ENCODE measurements at places on chromosomes 12 and 14.

DNA sequence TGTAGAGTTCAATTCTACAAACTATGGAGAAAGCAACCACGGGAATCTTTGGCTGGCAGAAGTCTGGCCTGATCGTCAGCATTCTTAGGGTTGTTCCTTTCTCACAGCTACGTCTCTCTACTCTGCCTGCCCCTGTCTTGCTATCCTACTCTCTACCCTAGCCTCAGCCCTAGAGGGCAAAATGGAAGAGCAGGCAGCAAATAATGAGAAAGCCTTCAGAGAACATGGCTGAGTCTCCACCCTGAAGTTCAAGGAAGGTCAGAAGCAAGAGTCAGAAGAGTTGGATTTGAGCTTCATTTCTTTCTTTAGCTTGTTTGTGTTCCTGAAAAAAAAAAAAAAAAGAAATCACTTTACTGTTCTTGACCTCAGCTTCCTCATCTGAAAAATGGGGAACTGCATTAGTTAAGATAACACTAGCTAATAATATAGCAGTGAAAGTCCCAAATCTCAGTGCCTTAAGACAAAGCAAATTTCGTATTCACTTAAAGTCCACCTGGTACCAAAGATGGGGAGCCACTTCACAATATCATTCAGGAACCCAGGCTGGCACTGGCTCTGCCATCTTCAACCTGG, 50.2 kb upstream of the CCND2 start:
- DNase-seq, result no peak

DNA sequence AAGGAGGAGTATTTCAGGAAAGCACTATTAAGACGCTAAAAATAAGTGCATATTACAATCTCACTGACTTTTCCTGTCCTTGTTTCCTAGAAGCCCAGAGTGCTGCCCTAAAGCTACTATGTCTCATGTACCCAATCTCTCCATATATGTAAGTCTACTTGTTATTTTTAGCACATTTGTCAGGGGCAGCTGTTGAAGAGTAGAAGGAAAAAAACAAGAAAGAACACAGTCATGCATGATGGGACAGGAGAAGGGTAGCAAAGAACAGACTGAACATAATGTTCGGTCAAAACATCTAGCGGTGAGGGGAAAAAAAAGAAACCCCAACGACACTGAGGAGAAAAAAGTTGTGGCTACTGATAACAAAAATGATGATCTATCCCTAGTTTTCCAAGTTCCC, 14.3 kb downstream of the YBX3 start:
- no peak for DNase-seq

GRCh38 chr12:122167356-122167925, 6.6 kb downstream of the IL31 start:
- no peak for DNase-seq

DNA sequence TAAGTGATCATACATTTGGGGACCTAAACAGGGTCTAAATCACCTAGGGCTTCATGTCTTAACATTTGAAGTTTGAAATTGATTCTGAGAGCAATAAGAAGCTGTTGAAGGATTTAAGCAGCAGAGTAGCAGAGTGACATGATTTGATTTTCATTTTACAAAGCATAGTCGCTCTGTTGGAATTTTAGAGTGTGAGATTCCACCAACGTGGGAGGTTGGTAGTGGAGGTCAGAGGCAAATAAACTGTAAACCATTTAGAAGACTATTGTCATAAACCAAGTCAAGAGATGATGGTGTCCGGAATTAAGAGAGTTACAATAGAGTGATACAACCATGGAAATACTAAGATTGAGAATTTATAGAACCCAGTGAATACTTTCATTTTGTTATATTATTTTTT, 52.7 kb upstream of the ZDHHC17 start:
- DNase-seq, result peak; percentile 37

GRCh38 chr12:46763230-46763629, 62.6 kb downstream of the SLC38A4 start:
- no peak for DNase-seq

DNA sequence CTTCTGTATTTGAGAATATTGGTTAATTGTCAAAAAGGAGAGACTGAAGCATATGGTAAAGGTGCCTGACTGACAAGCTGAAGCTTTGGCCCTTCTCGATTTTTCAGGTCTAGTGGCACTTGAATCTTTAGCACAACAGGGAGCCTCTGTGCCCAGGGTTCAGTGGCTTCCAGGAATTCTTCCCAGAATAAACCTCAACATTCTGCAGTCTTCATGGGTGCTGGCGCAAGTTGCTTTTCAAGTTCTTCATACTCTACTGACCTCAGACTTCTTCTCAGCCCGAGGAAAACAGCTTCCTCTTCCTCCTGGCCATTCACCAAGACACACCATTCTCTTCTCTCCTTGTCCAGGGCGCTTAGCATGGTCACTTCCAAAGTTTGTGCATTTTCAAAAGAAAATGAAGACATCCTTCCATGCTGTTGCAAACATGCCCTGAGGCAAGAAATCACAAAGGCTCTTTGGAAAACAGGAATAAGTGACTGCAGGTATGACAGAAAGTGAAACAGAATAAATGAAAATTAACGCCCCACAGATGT, 89.9 kb downstream of the MGST1 start:
- no peak for DNase-seq

GRCh38 chr14:65377576-65377975, 35.0 kb upstream of the FUT8 start:
- DNase-seq, result no peak

DNA sequence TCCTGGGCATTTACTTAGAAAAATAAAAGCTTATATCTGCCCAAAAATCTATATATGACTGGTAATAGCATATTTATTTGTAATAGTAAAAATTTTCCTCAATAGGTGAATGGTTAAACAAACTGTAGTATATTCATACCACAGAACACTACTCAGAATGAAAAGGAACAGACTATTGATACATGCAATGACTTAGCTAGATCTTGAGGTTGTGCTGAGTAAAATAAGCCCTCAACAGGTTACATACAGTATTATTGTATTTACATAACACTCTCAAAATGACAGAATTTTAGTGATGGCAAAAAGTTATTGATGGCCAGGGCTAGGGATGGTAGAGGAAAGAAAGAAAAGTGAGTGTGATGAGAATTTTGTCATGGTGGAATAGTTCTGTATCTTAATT, 178.4 kb downstream of the BMP4 start:
- DNase-seq, result no peak

DNA sequence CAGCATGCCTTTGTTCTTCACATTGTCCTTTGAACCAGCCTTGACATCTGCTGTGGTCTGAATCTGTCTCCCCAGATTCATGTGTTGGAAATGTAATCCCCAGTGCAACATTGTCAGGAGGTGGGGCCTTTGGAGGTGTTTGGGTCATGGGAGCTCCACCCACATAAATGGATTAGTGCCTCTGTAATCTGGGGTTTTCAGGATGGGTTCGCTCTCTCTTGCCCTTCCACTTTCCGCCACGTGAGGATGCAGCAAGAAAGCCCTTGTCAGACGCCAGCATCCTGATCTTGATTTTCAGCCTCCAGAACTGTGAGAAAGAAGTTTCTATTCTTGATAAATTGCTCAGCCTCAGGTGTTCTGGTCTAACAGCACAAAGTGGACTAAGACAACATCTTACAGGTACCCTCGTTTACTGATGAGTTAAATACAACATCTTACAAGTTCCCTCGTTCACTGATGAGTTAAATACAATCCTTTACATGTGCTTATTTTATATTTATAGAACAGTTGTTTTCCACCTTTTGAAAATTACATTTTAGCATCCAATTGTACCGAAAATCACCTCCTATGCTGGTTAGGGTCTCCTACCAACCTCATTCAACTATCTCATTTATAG, 54.4 kb upstream of the RIMBP2 start:
- no peak for DNase-seq

- DNase-seq, result no peak
Observed at GRCh38 chr12:86104087-86104486, 152.1 kb downstream of the MGAT4C start.

DNA sequence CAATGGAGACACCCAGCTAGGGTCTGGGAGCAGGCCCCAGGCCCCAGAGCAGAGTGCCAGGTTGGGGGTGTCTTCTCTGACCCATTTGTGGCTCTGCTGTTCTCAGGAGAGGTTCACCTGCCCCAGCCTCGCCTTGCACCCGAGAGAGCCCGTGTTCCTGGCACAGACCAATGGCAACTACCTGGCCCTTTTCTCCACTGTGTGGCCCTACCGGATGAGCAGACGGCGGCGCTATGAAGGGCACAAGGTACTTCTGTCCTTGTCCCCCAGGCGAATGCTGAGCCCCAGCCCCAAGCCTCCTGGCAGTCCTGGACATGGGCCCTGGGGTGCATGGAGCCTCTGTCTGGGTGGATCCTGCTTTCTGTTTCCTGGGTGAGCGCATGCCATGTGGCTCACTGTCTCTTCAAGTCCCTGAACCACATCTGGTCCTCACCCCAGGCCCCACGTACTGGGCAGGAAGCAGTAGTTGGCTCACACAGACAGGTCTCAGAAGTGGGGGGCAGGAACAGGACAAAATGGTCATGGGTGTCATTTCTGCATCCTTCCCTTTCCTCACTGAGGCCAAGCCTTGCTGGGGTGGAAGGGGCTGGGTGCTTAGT, 58.2 kb downstream of the BEGAIN start:
- DNase-seq, result no peak

GRCh38 chr12:123269395-123269892, 2.2 kb downstream of the CDK2AP1 start:
- DNase-seq, result no peak

DNA sequence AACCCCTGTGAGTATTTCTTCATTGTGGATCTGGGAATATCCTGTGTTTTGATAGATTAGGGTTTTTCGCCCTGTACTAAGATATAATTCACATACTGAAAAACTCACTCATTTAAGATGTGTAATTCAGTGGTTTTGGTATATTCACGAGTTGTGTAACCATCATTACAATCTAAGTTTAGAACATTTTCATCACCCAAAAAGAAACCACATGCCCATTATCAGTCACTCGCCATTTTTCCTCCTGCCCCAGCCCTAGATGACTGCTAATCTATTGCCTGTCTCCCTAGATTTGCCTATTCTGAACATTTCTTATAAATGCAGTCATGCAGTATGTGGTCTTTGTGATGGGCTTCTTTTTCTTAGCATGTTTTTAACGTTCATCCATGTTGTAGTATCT, 67.9 kb upstream of the ATF1 start:
- no peak for DNase-seq

DNA sequence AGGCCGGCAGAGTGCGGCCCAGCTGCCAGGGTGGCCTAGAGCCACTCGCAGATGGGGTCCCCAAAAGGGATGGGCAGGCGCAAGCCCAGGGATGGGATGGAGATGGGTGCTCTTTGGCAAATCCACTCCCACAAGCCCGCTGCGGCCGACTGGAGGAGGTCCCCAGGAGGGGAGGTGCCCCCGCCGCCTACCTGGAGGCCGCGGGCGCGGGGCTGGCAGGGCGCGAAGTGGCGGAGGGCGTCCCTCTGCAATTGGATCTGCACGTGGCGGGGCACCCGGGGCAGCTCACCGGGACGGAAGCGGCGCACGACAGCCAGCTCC, 730 bp downstream of the PPP1R3E start:
- DNase-seq, result no peak

- no peak for DNase-seq
Observed at GRCh38 chr12:92553389-92553788, 149.4 kb upstream of the PLEKHG7 start.

GRCh38 chr12:120468821-120469449, 613 bp downstream of the SRSF9 start:
- DNase-seq, result no peak

DNA sequence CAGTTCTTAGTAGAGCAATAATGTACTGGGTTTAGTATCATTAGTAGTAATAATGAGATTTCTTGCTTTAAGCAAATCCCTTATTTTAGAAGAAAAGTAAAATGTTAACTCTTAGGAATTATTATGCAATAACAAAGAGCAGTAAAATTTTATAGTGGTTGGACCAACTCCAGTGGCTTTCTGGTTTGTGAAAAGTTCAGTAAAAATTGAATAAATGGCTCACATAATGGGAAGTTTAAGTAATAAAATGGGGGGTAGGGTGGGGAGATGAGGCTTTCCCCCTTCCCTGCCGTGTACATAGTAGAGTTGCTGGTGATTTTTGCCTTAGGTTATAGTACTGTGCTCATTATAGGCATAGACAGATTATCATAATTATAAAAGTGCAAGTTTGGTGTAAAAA, 250.5 kb upstream of the ATP2B1 start:
- peak; percentile 60 for DNase-seq

DNA sequence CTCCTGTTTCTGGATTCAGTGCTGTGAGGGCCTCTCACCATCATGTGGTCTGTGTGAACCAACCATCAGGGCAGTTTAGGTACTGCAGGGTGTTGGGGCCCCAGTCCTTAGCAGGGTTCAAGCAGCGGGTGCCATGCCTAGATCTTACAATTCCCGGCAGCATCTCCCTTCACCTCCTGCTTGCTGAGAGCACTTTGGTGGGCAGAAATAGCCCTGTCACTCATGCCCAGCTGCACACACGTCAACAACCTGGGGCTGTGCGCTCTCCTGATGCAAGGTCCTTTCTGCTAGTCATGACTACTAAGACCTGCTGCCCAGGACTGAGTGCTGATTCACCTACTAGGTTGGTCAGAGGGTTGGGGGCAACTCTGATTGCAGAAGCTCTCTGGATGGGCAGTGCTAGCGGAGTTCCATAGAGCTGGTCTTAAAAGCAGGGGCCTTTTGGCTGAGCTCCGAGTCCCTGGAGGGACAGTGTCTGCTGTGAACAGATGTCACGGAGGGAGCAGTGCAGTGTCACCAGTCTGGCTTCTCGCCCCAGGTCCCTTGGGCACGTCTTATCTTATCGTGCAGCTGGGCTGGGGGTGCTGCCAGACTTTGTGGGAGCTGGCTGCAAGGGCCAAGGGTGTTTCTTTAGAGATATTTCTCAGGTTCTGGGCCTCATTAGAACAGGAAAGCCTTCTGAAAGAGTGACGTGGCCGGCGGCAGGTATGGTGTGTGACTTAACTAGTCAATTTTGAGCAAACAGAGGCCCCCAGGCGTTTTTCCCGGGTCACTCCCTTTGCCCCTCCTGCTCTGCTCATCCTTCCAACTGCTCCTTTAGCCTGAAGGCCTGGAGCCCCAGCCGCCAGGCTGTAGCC, 71.8 kb downstream of the NINJ2 start:
- no peak for DNase-seq

DNA sequence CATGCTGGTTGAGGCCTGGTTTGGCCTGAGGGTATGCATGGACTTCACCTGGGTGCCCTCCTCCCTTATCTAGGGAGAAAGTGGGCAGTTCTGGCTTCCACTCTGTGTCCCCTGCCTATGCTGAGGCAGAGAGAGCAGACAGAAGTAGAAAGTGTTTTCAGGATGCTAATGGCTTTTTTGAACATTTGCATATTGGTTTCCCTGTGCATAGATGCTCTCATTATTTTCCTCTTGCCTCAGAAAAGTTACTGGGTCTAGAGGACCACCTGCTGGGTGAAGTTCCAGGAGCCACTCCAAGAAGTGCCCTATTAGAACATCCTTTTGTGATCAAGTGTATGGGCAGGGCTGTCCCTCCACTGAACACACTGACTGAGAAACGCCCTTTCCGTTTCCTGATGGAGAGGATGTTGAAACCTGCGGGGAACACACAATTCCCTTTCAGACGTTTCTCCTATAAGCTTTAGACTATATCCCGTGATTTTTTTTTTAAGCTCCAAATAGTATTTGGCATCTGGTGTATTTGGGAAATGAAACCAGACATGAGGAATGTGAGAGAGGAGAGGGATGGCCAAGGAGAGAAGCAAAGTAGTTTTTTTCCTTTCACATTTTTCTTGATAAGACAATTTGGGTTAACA, 66.6 kb downstream of the DAAM1 start:
- no peak for DNase-seq

- no peak for DNase-seq
Observed at GRCh38 chr12:3178671-3179313, 101.6 kb downstream of the TSPAN9 start.

GRCh38 chr14:89000007-89000942, 175.8 kb downstream of the TTC8 start:
- peak; percentile 94 for DNase-seq

All from PC-3 (cell line).